Right renal pelvis (tissue), 4 donors: ENCODE measurements at places on chromosomes 5 and 9. TPM values are rescaled to one million over a fixed set of nuclear protein-coding genes. Genes with fewer than 3 reads are reported as not detected.

Gene GCNT4
- 10.6 TPM for polyA plus RNA-seq

Gene SWI5
- 26.8 TPM for polyA plus RNA-seq

Gene FEM1C
- 24.3 TPM for polyA plus RNA-seq

Gene CACNA1B
- 0.17 TPM for polyA plus RNA-seq

- no peak for DNase-seq
These were observed 210.1 kb downstream of the MTRR start for GRCh38 chr5:8079056-8079455.

DNA sequence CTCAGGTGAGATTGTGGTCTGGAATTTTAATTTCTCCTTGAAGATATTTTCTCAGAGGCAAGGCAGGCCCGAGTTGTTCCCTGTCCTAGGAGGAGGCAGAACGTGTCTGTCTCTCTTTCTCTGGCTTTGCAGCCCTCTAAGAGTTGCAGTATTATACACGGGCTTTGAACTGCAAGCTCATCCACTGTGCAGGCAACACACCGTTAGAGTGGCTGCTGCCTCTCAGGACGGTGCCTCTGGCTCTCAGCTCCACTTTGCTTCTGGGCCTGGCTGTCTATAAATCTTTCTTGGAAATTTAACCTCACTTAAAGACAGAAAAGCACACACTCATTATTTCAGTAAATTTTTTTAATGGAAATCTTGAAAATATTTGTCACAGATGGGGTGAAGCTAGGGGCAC lies 170.1 kb upstream of the ADCY2 start:
- DNase-seq = no peak

Gene GFPT2
- 4.9 TPM for polyA plus RNA-seq

- no peak for DNase-seq
These were observed 47.3 kb downstream of the SEC61B start for GRCh38 chr9:99269416-99269815.

DNA sequence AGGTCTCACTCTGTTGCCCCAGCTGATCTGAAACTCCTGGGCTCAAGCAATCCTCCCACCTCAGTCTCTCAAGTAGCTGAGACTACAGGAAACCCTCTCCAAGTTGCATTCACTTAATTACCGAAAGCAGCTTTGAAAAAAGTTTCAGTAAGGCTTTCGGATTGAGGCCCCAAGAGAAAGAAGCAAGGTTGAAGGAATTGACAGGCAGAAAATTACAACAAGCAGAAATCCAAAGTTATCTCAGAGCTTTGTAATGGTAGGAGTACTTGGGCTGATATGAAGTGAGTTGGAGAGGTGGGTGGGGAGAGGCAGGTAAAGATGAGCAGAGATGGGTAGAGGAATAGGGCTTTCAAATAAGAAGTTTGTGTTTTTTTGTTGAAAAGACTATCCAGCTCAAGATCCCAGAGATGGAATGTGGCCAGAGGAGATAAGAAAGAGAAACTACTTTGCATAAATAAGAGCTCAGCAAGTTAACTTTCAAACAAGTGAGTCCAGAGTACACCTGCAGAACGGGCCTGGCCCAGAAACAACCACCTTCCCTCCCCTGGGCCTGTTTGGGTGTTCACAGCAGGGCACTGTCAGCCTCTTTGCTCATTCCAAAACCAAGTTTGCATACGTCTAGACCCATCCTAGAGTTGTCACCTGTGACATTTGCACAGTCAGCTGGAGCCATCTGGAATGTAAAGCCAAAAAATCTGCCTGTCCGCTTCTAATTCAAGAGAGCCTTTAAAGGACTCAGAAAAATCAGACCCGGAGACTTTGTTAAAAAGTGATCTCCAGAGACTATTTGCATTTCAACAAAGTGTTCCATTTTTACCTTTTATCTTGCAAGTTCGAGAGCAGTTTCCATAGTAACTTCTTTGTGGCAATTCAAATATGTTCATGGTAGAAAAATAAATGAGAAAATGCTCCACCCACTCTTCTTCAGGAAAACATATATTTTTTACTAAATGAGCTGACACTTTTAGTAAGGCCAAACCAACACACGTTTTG lies 2.2 kb upstream of the CLINT1 start:
- DNase-seq = no peak

Gene PSMD5
- 31.7 TPM for polyA plus RNA-seq

GRCh38 chr5:143222287-143223231 lies 180.9 kb downstream of the NR3C1 start:
- DNase-seq = no peak

Gene SPINK13
- not detected for polyA plus RNA-seq

DNA sequence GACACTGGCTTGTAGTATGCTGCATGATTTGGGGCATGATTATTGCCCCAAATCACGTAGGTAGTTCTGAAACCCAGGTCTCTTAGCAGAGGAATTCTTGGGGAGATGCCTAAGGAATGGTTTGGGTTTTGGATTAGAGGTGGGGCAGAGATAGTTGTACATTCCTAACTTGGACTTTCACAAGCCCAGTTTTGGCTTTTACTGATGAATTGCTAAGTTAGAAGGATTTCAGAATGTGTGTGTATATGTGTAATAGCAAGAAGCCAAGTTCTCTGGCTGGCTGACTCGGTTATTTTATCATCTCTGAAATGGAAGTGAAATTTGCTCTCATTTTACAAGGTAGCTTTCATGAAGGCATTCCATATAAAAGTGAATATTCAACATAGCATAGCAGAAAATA lies 23.8 kb upstream of the ZNF131 start:
- DNase-seq = no peak

GRCh38 chr9:85331626-85332025 lies 410.1 kb downstream of the AGTPBP1 start:
- no peak for DNase-seq

GRCh38 chr5:129460672-129460935 lies 506 bp downstream of the ADAMTS19 start:
- no peak for DNase-seq

GRCh38 chr5:74631081-74631953 lies 9.2 kb downstream of the ENC1 start:
- no peak for DNase-seq

DNA sequence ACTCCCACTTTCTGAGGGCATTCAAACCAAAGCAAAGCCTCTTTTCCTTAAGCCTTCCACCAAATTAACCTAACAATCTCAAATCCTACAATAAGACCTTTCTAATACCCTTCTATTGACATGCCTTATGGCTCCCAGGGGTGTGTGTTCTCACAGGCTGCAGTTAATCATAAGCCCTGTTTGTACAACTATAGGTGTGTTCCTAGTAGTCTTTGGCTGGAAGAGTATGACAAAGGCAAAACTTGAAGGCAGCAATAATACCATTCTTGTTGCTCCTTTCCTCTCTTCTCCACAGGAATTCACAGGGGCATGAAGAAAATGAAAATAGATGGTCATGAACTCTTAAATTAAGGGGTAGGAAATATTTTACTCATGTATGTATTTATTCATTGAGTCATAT lies 10.9 kb upstream of the FBXO38 start:
- no peak for DNase-seq

GRCh38 chr5:180291234-180291940 lies 496 bp downstream of the MAPK9 start:
- DNase-seq = no peak

GRCh38 chr5:35009019-35009418 lies 38.7 kb downstream of the AGXT2 start:
- DNase-seq = no peak

Gene CD180
- polyA plus RNA-seq = 0.89 TPM

DNA sequence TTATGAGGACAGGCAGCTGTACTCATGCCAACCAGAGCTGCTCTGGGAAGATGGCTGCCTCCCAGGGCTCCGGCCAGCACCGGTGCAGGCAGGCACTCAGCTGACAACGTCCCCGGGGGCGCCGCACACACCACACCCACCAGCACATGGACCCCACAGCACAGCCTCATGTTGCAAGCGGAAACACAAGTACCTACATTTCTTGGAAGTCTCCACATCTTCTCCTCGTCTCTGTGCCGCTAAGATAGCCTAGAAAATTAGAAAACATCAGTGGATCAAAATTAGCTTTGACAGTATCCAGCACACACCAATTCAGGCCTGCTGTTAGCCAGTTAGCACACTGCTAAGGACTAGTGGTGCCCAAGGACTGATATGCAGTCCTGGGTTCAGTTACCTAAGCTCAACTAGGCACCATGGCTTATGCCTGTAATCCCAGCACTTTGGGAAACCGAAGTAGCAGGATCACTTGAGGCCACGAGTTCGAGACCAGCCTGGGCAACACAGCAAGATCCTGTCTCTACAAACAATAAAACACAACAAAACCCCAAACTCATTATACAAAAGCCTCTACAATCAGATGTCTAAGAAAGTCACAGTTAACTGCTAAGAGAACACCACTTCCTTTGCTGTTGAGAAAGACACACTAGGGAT lies 2.4 kb downstream of the EDF1 start:
- DNase-seq = no peak

DNA sequence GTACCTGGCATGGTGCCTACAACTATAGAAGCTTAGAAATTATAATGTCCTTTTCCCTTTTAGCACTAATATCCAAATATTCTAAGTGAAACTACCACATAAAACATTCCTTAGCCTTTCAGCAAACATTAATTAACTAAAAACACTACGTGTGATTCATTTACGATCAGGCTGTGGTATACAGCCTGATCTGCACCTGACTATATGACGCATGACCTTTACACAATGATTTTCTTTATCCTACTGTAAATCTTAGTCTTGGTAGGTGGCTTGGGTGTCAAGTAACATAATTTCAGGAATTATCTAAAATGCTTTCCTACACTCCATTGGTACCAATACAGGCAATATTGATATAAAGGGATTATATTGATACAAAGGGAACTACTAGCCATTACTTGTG lies 686.7 kb downstream of the DTWD2 start:
- no peak for DNase-seq

GRCh38 chr9:132447346-132447745 lies 37.3 kb downstream of the CFAP77 start:
- DNase-seq = no peak

- DNase-seq = no peak
These were observed 157.3 kb downstream of the ADAMTS12 start for GRCh38 chr5:33734537-33734936.

Gene CBY3
- polyA plus RNA-seq = 0.36 TPM

- no peak for DNase-seq
These were observed 16.4 kb upstream of the ARSB start for GRCh38 chr5:79001471-79001870.

DNA sequence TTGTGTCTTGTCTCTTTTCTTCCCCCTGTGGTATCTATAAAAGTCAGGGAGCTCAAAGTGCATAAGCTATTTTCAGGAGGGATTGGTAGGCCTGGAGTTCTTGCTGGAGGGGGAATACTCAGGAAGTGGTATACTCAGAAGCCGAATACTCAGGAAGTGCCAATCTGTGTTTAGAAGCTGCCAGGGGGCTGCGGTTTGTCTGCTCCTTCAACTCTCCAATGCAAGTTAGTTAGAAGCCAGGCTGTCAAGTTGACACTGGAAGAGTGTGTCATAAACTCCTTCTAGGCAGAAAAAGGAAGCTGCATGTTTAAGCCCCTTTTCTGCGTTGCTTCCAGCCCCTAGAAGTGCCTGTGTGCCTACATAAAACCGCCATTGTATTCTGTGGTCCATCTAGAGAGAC lies 366.5 kb downstream of the TAF11L14 start:
- DNase-seq = no peak

DNA sequence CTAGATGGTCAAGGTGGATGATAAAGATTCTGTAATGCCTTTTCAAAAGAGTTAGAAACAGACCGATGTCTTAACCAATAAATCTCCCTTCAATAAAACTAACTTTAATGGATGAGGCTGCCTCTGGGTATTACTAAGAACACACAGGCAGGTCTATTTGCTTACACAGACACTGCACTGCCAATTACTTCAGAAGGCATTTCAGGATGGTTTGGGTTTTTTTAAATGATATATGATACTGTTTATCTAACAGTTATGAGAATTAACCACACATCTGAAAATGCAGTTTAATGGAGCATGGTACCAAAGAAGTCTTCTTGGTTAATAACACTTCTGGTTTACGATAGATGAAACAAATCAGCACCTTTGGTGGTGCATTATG lies 367.9 kb upstream of the GRAMD2B start:
- no peak for DNase-seq

- DNase-seq = no peak
These were observed 43.0 kb downstream of the PSD2 start for GRCh38 chr5:139838381-139839197.
